ENCODE measurements at places on chromosomes 2 and 18.

DNA sequence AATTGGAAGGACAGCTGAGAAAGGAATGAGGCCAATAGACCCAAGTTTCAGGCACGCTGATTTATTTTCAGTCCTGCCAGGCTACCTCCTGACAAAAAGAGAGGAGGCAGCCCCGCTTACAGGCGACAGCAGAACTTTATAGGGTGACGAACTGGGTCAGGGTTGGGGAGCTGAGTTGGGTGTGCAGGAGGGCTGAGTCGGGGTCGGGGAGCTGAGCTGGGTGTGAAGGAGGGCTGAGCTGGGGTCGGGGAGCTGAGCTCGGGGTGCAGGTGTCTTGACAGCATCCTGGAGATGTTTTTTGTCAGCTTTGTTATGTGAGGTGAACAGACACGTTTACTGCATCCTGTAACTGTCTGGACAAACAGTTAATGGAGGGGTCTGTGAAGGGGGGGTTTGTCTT is 342.2 kb downstream of the ADCYAP1 start:
- no peaks in the 10 kb centered on the region for H3K27me3 ChIP-seq
- H3K36me3 ChIP-seq, result no peaks in the 10 kb centered on the region
- DNase-seq, result no peak
- no peaks in the 10 kb centered on the region for H3K4me1 ChIP-seq
- no peak overlapping the region for H3K4me3 ChIP-seq

DNA sequence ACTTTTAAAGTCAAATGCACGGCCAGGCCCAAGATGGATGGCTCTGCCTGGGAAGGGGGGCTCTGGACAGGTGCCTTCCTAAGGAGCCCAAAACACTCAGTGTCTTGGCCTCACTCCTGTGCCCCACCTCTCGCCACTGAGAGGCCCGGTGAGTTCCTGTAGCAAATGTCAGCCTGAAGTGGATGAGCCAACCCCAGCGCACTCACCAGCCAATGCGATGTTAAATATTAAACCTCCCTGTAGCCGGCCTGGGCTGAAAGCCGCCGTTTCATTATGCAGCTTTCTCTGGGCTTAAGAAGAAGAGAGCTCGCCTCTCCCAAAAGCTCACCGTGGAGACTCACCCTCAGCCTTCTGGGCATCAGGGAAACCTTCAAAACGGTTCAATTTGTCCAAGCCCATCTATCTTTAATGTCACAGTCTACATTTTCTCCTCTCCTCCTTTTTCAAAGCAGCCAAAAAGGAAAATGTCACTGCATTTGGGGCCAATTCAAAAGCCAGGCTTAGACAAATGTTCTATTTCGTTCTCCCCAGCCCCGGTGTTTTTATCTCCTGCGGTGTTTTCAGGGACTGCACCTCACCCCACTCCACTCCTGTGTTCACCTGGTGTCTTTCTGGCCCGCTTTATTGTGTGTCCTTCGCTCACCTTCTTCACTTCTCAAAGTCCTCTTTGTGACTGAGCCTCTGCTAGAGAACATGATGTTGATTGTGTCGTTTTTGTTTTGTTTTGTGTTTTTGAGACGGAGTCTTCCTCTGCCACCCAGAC is 124.0 kb downstream of the NRP2 start:
- H3K36me3 ChIP-seq, result no peaks in the 10 kb centered on the region
- DNase-seq, result peak; percentile 63
- no peak overlapping the region for H3K4me3 ChIP-seq
- H3K27ac ChIP-seq, result no peak overlapping the region
- peaks cover 34% of the 10 kb centered on the region for H3K4me1 ChIP-seq

- no peaks in the 10 kb centered on the region for H3K4me1 ChIP-seq
- no peaks in the 10 kb centered on the region for H3K27me3 ChIP-seq
- no peaks in the 10 kb centered on the region for H3K36me3 ChIP-seq
- H3K27ac ChIP-seq, result no peak overlapping the region
- H3K4me3 ChIP-seq, result no peak overlapping the region
These were observed 44.8 kb upstream of the ARHGAP25 start for GRCh38 chr2:68689553-68690537.

DNA sequence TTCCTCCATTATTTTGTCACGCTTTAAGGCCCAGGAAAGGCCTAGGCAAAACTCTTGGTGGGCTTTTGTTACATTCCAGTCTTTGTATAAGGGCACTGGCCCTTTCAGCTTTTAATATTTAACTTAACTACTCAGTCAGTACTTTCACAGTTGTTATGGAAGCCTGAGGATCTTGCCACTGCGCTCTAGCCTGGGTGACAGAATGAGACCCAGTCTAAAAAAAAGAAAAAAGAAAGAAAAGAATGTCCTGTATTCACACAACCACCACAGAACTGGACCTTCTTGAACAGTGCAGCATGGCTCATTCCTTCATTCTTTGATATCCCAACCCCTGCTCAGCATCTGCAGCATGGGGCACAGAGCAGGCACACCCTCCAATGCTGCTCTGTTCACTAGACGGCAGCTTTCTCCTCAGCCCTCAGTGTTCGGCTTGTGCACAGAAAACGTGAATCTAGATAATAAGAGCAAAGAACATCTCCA is 93.4 kb upstream of the MSH2 start:
- H3K4me1 ChIP-seq, result peaks cover 9% of the 10 kb centered on the region
- no peaks in the 10 kb centered on the region for H3K27me3 ChIP-seq
- no peak overlapping the region for H3K27ac ChIP-seq
- H3K36me3 ChIP-seq, result no peaks in the 10 kb centered on the region

GRCh38 chr2:168673265-168674189 is 128.9 kb upstream of the NOSTRIN start:
- H3K4me1 ChIP-seq, result peaks cover 15% of the 10 kb centered on the region
- no peak for DNase-seq
- H3K27ac ChIP-seq, result no peak overlapping the region

GRCh38 chr2:124559236-124559635 is 534.1 kb downstream of the CNTNAP5 start:
- no peak for DNase-seq
- no peak overlapping the region for H3K27ac ChIP-seq
- no peaks in the 10 kb centered on the region for H3K4me1 ChIP-seq
- H3K4me3 ChIP-seq, result no peak overlapping the region

DNA sequence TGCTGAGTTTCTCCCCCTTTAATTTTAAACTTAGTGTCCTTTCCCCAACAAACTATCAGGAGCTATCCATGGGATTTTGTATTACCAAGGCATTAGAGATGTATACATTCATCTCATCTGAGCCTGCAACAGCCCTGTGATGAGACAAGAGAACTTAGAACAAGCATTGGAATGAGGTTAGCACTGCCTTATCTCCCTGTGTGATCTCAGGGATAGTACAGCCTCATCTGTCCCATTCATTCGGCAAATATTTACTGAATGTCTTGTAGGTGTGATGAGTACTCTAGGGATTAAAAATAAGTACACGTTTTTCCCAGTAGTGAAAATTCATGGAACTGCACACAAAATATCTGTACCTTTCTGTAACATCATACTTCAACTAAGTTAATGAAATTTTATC is 45.6 kb downstream of the PAIP2B start:
- no peaks in the 10 kb centered on the region for H3K27me3 ChIP-seq
- no peak for DNase-seq
- H3K4me3 ChIP-seq, result no peak overlapping the region
- no peaks in the 10 kb centered on the region for H3K36me3 ChIP-seq

GRCh38 chr18:59075923-59076322 is 63.8 kb upstream of the SEC11C start:
- DNase-seq, result no peak
- no peaks in the 10 kb centered on the region for H3K4me1 ChIP-seq
- H3K4me3 ChIP-seq, result no peak overlapping the region
- H3K27ac ChIP-seq, result no peak overlapping the region

GRCh38 chr2:207129821-207130220 is 35.9 kb downstream of the KLF7 start:
- H3K27me3 ChIP-seq, result no peaks in the 10 kb centered on the region
- no peak for DNase-seq
- H3K4me3 ChIP-seq, result no peak overlapping the region
- no peaks in the 10 kb centered on the region for H3K4me1 ChIP-seq
- H3K27ac ChIP-seq, result no peak overlapping the region

- no peak overlapping the region for H3K27ac ChIP-seq
- H3K4me3 ChIP-seq, result no peak overlapping the region
- no peak for DNase-seq
- H3K36me3 ChIP-seq, result peaks cover 13% of the 10 kb centered on the region
These were observed 167.4 kb downstream of the PKP4 start for GRCh38 chr2:158624071-158624667.

- no peak for DNase-seq
- no peak overlapping the region for H3K4me3 ChIP-seq
- H3K36me3 ChIP-seq, result no peaks in the 10 kb centered on the region
- H3K27ac ChIP-seq, result no peak overlapping the region
- no peaks in the 10 kb centered on the region for H3K4me1 ChIP-seq
These were observed 48.7 kb downstream of the INPP5D start for GRCh38 chr2:233108611-233109490.

DNA sequence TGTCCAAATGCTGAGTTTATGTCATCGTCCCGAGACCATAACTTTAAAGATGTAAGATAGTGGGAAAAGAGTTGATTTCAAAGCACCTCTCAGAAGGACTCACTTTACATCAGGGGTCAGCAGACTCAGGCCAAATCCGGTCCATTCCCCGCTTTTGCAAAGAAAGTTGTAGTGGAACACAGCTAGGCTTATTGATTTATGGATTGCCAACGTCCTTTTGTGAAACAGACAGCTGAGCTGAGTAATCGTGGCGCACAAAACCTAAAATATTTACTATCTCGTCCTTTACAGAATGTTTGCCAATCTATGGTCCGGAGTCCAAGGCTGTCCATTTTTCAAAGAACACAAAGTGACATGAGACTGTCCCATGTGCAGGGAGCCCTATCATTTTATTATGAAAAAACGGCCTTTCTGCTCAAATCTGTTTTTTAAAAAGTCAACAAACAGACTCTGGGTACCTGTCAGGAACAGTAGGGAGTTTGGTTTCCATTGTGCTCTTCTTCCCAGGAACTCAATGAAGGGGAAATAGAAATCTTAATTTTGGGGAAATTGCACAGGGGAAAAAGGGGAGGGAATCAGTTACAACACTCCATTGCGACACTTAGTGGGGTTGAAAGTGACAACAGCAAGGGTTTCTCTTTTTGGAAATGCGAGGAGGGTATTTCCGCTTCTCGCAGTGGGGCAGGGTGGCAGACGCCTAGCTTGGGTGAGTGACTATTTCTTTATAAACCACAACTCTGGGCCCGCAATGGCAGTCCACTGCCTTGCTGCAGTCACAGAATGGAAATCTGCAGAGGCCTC is at the start of gene IL1RN:
IL1RN (plus strand) TSS at position 754 of the 801 bp plus-strand sequence; CDS start at position 781, 27 bp downstream.
- H3K27ac ChIP-seq, result peak within 1 kb of the TSS; percentile 43
- no peak within 1 kb of the TSS for H3K4me3 ChIP-seq
- no peak for DNase-seq
- H3K4me1 ChIP-seq, result no peaks in the 10 kb centered on the region
- H3K36me3 ChIP-seq, result no peaks in the 10 kb centered on the region
- H3K27me3 ChIP-seq, result no peaks in the 10 kb centered on the region

DNA sequence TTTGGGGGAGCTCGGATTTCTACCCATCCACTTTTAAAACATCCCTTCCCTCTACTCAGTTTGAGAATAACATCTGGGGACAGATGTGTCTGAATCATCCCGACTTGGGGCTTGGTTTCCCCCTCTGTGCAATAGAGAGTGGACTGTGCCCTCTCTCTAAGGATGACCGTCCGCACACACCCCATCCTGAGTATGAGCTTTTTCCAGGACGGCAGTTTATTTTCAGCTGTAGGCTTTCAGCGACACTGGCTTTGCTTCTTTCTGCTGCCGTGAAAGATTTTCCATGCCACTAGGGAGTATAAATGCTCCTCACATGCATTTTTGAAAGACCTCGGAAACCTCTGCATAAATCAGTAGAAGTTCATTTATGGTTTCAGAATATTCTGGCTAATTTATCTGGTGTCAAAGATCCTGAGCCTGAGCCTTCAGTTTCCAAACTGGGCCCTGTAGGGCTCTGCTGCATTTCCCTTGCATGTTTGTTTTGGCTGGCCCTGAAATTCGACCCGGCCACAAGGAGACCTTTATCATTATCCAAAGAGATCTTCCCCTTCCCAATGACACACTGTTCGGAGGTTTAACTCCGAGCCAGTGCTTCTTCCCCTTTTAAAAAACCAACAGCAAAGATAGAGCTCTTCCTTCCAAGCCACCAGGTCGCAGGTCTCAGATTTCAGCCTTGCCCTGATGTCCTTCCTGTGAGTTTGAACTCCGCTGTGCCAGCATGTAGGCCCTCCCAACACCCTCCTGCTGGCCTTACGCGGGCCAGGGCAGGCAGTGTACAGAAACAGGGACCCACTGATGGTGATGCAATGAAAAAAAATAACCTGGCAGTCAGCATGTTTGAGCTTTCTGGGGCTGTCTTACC is 53.3 kb downstream of the FECH start:
- H3K27ac ChIP-seq, result no peak overlapping the region
- no peaks in the 10 kb centered on the region for H3K36me3 ChIP-seq
- no peaks in the 10 kb centered on the region for H3K27me3 ChIP-seq
- DNase-seq, result peak; percentile 80

GRCh38 chr2:27408601-27409320 is 630 bp downstream of the PPM1G start:
- DNase-seq, result no peak
- H3K36me3 ChIP-seq, result no peaks in the 10 kb centered on the region
- peaks cover 18% of the 10 kb centered on the region for H3K4me1 ChIP-seq
- H3K27ac ChIP-seq, result peak overlapping the region; percentile 91
- no peaks in the 10 kb centered on the region for H3K27me3 ChIP-seq
- peak overlapping the region; percentile 88 for H3K4me3 ChIP-seq

DNA sequence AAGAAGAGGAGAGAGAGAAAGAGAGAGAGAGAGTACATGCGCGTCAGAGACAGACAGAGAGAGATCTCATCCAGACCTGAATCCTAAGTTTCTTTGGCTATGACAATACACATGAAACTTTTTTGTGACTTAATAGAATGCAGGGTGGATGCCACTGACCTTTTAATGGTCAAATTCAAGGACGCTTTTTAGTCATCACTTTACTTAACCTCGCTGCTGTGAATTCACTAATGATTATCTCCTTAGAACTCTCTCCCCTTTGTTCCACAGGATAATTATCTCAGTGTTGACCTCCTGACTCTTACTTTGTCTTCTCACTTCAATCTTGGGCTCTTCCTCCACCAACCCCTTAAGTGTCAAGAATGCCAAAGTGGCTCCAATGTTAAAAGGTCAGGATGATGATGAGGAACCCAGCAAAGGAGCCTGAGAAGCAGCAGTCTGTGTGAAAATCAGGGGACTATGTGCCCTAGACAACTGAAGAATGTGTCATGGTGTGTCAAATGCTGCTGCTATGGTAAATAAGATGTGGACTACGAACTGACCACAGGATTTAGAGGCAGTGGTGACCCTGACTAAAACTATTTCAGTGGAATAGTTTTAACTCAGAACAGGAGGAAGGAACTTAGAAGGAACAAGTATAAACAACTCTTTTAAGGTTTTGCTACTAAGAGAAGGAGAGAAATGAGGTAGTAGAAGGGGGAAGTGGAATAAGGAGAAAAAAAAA is 382.1 kb downstream of the ZEB2 start:
- H3K27ac ChIP-seq, result no peak overlapping the region
- peaks cover under 1% of the 10 kb centered on the region for H3K36me3 ChIP-seq
- no peaks in the 10 kb centered on the region for H3K4me1 ChIP-seq

DNA sequence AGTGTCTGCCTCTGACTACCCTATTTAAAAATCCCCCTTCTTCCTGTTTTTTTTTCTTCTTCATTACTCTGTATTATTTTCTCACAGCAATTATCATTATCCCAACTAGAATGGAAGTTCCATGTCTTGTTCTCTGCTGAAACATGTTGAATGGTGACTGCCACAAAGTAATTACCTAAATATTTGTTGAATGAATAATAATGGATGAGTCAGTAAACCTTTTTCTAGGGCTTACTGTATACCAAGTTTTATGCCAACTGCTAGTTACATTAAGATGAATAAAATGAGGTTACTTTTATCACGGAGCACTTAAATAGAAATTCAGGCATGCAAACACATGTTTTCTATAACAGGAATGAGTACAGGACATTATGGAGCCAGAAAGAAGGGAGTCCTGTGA is 490.6 kb downstream of the THSD7B start:
- no peaks in the 10 kb centered on the region for H3K27me3 ChIP-seq
- no peaks in the 10 kb centered on the region for H3K4me1 ChIP-seq
- H3K4me3 ChIP-seq, result no peak overlapping the region
- H3K27ac ChIP-seq, result no peak overlapping the region
- no peak for DNase-seq

All from lung (tissue), 17 donors.